Esophagus muscularis mucosa (tissue), 4 donors: ENCODE measurements at places on chromosomes 16 and 17. TPM values are rescaled to one million over a fixed set of nuclear protein-coding genes. Genes with fewer than 3 reads are reported as not detected.

GRCh38 chr17:42844271-42844670 lies at the start of gene AOC2:
Gene AOC2 (plus strand): TSS chr17:42844580. CDS start chr17:42844627, 47 bp downstream.
- H3K27ac ChIP-seq: peak within 1 kb of the TSS; percentile 53
- H3K4me1 ChIP-seq: peaks cover 31% of the 10 kb centered on the region
- H3K4me3 ChIP-seq: no peak within 1 kb of the TSS
- H3K27me3 ChIP-seq: no peaks in the 10 kb centered on the region

CCL4L2 gene
- 0.80 TPM for total RNA-seq

TMEM238L gene
- not detected for total RNA-seq

ALDH3A1 gene
- 0.17 TPM for total RNA-seq

DNA sequence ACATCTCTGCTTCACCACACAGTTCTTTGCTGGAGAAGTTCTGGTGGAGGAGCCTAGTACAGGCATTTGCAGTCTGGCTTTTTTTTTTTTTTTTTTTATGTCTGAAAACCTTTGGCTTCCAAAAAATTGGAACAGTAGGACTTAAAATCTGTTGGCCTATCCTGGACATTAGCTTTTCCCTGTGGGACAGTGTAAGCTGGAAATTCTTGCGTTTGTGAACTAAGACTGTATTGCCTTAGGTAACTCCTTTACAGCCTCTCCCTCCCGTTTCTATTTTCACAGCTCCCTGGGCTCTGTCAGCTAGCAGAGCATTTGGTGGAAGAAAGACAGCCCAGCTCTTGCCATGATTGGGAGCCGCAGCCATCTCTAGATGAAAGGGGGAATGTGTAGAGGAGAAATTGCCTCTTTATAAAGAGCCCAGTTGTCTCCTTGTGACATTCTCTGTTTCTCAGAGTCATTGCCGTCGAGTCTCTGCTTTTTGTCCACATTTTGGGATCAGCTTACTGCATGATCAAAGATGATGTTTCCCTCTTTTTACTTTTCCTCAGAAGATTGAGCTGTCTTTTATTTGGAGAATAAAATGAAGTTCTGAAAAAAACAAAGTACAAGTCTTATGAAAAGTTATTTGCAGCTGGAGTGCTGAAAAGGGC lies 227.5 kb downstream of the SPECC1 start:
- H3K27ac ChIP-seq: no peak overlapping the region
- peaks cover 6% of the 10 kb centered on the region for H3K36me3 ChIP-seq
- no peaks in the 10 kb centered on the region for H3K4me1 ChIP-seq

GRCh38 chr16:21613361-21613760 lies 14.0 kb downstream of the METTL9 start:
- DNase-seq: no peak
- no peaks in the 10 kb centered on the region for H3K27me3 ChIP-seq
- H3K27ac ChIP-seq: no peak overlapping the region
- peaks cover under 1% of the 10 kb centered on the region for H3K36me3 ChIP-seq

GRCh38 chr16:84462296-84463210 lies 41.9 kb downstream of the MEAK7 start:
- no peaks in the 10 kb centered on the region for H3K27me3 ChIP-seq
- no peak for DNase-seq
- peaks cover 4% of the 10 kb centered on the region for H3K36me3 ChIP-seq
- no peaks in the 10 kb centered on the region for H3K4me1 ChIP-seq
- H3K4me3 ChIP-seq: no peak overlapping the region

MAPT gene
- 4.2 TPM for total RNA-seq

- no peak overlapping the region for H3K4me3 ChIP-seq
- H3K4me1 ChIP-seq: peaks cover 14% of the 10 kb centered on the region
- DNase-seq: no peak
- H3K27ac ChIP-seq: no peak overlapping the region
- no peaks in the 10 kb centered on the region for H3K36me3 ChIP-seq
- H3K27me3 ChIP-seq: no peaks in the 10 kb centered on the region
Observed at GRCh38 chr16:49486400-49486799, 112.8 kb downstream of the C16orf78 start.

- H3K4me1 ChIP-seq: peaks cover 11% of the 10 kb centered on the region
- H3K4me3 ChIP-seq: no peak overlapping the region
- DNase-seq: no peak
- no peaks in the 10 kb centered on the region for H3K27me3 ChIP-seq
Observed at GRCh38 chr17:63095459-63095858, 129.4 kb downstream of the TANC2 start.

GRCh38 chr16:57539072-57539796 lies 2.9 kb upstream of the CCDC102A start:
- H3K27me3 ChIP-seq: peaks cover 3% of the 10 kb centered on the region
- H3K4me1 ChIP-seq: peaks cover 11% of the 10 kb centered on the region
- H3K4me3 ChIP-seq: no peak overlapping the region
- H3K27ac ChIP-seq: no peak overlapping the region
- H3K36me3 ChIP-seq: no peaks in the 10 kb centered on the region

- H3K36me3 ChIP-seq: no peaks in the 10 kb centered on the region
- H3K27ac ChIP-seq: peak overlapping the region; percentile 91
- H3K4me1 ChIP-seq: peaks cover 67% of the 10 kb centered on the region
- no peak for DNase-seq
Observed at GRCh38 chr17:78379131-78379491, 662 bp downstream of the PGS1 start.

GRCh38 chr16:88991813-88992350 lies 14.9 kb upstream of the CBFA2T3 start:
- H3K27ac ChIP-seq: no peak overlapping the region
- no peak overlapping the region for H3K4me3 ChIP-seq
- peaks cover 7% of the 10 kb centered on the region for H3K4me1 ChIP-seq
- no peaks in the 10 kb centered on the region for H3K27me3 ChIP-seq
- H3K36me3 ChIP-seq: no peaks in the 10 kb centered on the region

- H3K27me3 ChIP-seq: no peaks in the 10 kb centered on the region
- no peak overlapping the region for H3K27ac ChIP-seq
- no peak overlapping the region for H3K4me3 ChIP-seq
- no peaks in the 10 kb centered on the region for H3K36me3 ChIP-seq
- DNase-seq: no peak
Observed at GRCh38 chr17:5874486-5874885, 195.7 kb upstream of the WSCD1 start.

MPP2 gene
- 15.9 TPM for total RNA-seq

DNA sequence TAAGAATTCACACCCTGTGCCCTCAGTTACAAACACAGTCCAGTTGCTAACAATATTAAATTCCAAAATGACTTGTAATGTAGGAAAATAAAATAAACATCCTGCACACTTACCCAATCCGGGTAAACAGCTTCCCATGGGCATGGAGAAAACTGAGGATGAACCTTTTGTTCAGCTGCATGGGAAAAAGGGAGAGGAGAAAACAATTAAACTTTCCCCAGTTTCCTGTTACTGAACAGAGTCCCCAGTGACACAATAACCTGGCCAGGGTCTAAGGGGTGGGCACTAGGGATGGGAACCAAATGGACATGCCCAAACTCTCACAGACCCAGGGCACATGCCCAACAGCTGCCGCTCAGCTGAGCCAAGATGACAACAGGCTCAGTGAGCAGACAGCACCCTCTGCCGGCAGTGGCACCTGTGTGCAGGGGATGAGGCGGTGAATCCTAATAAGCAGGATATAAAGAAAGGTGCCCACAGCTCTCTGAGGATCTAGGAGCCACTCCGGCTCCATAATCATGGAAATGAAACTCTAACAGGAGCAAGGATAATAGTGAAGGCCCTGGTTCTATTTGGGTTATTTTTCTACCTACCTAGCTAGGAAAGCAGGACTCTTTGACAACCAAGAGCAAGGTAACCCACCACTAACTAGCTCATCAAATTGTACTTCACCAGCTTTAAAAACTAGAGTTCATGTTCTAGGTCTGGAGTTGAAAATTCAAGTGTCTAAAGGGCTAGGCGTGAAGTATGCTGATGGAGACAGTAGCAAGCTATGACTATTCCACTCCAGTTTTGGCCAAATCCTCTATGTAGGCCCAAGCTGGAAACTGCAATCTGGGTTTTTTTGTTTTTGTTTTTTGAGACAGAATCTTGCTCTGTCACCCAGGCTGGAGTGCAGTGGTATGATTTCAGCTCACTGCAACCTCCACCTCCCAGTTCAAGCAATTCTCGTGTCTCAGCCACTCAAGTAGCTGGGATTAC lies 58.8 kb downstream of the SMG6 start:
- peak overlapping the region; percentile 68 for H3K27ac ChIP-seq
- no peaks in the 10 kb centered on the region for H3K27me3 ChIP-seq
- DNase-seq: peak; percentile 96
- H3K36me3 ChIP-seq: peaks cover 20% of the 10 kb centered on the region
- H3K4me1 ChIP-seq: peaks cover 32% of the 10 kb centered on the region

SLX4 gene
- 4.5 TPM for total RNA-seq

GRCh38 chr16:11136600-11136999 lies 119.4 kb downstream of the SOCS1 start:
- peaks cover 41% of the 10 kb centered on the region for H3K4me1 ChIP-seq
- H3K27ac ChIP-seq: no peak overlapping the region
- H3K36me3 ChIP-seq: no peaks in the 10 kb centered on the region
- no peak for DNase-seq

- H3K4me1 ChIP-seq: peaks cover 6% of the 10 kb centered on the region
- no peak for DNase-seq
- H3K27me3 ChIP-seq: no peaks in the 10 kb centered on the region
- H3K36me3 ChIP-seq: no peaks in the 10 kb centered on the region
Observed at GRCh38 chr16:20610211-20610891, 34.2 kb upstream of the ACSM2B start.

DNA sequence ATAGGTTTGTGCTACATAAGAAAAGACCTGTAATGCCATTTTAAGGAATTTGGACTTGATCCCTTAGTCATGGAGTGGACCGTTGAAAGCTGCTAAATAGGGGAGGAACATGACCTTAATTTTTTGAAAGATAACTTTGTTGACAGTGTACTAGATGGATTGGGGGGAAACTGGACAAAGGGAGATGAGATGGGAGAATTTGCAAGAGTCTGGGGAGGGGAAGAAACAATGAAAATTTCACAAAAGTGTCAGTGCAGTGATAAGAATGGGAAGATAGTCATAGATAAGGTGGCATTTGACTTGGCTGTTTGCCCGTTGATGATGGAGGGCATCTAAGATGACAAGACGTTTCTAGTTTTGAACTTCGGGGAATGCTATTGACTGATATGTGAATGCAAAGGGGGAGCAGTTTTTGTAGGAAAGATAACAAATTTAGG lies 22.3 kb upstream of the KRT10 start:
- H3K4me1 ChIP-seq: no peaks in the 10 kb centered on the region
- H3K4me3 ChIP-seq: no peak overlapping the region
- no peaks in the 10 kb centered on the region for H3K36me3 ChIP-seq
